Activated CD4-positive, alpha-beta T cell treated with anti-CD3 and anti-CD28 coated beads, Interleukin-2, amount 10 ng/mL, durations not matched to agents 24 days and 14 days (primary cell): ENCODE measurements at places on chromosomes 12 and 14.

- no peaks in the 10 kb centered on the region for H3K27me3 ChIP-seq
- H3K27ac ChIP-seq = no peak overlapping the region
- no peaks in the 10 kb centered on the region for H3K4me1 ChIP-seq
- H3K4me3 ChIP-seq = no peak overlapping the region
- H3K36me3 ChIP-seq = no peaks in the 10 kb centered on the region
These were observed 110.4 kb upstream of the NAV3 start for GRCh38 chr12:77720258-77720657.

- peak; percentile 85 for DNase-seq
- peaks cover 22% of the 10 kb centered on the region for H3K27me3 ChIP-seq
- peak within 1 kb of the TSS; percentile 77 for H3K27ac ChIP-seq
- peaks cover 6% of the 10 kb centered on the region for H3K36me3 ChIP-seq
- peaks cover 31% of the 10 kb centered on the region for H3K4me1 ChIP-seq
- peak within 1 kb of the TSS; percentile 82 for H3K4me3 ChIP-seq
These were observed at the start of gene LGALS3 for GRCh38 chr14:55129086-55129427. Gene LGALS3, plus strand, starts transcription at chr14:55129252. Its CDS starts 8,122 bp downstream, at chr14:55137374.

DNA sequence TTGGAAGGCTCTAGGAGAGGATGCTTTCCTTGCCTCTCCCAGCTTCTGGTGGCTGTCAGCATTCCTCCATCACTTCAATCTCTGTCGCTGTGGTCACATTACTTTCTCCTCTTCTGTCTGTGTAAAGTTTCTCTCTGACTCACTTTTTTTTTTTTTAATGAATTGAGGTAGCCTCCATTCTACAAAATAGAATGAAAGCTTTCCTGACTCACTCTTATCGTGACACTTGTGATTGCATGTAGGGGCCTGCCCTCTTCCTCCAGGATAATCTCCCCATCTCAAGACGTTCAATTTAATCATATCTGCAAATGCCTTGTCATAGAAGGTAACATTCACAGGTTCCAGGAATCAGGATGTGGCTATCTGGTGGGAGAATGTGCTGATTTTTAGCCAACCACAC, 153.5 kb upstream of the HMGA2 start:
- H3K36me3 ChIP-seq = no peaks in the 10 kb centered on the region
- H3K27me3 ChIP-seq = peaks cover 2% of the 10 kb centered on the region
- H3K4me3 ChIP-seq = no peak overlapping the region
- H3K27ac ChIP-seq = no peak overlapping the region
- H3K4me1 ChIP-seq = peaks cover 7% of the 10 kb centered on the region

- H3K27ac ChIP-seq = no peak overlapping the region
- peak overlapping the region; percentile 52 for H3K4me3 ChIP-seq
These were observed 6.0 kb downstream of the SIX6 start for GRCh38 chr14:60514741-60515491.

- no peak overlapping the region for H3K4me3 ChIP-seq
- H3K27ac ChIP-seq = no peak overlapping the region
- H3K4me1 ChIP-seq = no peaks in the 10 kb centered on the region
- H3K36me3 ChIP-seq = no peaks in the 10 kb centered on the region
- DNase-seq = no peak
These were observed 90.8 kb downstream of the NTF3 start for GRCh38 chr12:5522432-5523335.

- H3K4me3 ChIP-seq = no peak overlapping the region
- H3K27me3 ChIP-seq = no peaks in the 10 kb centered on the region
- H3K36me3 ChIP-seq = no peaks in the 10 kb centered on the region
- DNase-seq = no peak
- H3K4me1 ChIP-seq = no peaks in the 10 kb centered on the region
These were observed 956.4 kb upstream of the TMEM132C start for GRCh38 chr12:127310548-127310947.

DNA sequence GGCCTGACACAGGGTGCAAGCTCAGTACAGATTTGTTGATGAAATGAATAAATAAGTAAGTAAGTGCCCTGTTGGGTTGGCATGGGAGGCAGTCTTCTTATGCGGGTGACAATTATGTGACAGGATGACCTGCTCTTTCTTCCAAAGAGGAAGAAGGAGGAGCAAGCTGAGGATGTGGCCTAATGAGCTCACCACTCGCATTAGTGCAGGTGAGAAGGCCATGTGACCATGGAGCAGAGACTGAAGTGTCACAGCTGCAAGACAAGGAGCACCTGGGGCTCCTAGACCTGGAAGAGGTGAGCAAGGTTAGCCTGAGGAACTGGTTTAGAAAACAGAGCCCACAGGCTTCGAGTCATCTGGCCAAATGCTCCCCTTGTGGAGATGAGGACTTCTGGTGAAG, 34.9 kb downstream of the LRTM2 start:
- no peak overlapping the region for H3K27ac ChIP-seq
- peaks cover 2% of the 10 kb centered on the region for H3K4me1 ChIP-seq
- peaks cover 5% of the 10 kb centered on the region for H3K27me3 ChIP-seq
- DNase-seq = no peak
- no peaks in the 10 kb centered on the region for H3K36me3 ChIP-seq

DNA sequence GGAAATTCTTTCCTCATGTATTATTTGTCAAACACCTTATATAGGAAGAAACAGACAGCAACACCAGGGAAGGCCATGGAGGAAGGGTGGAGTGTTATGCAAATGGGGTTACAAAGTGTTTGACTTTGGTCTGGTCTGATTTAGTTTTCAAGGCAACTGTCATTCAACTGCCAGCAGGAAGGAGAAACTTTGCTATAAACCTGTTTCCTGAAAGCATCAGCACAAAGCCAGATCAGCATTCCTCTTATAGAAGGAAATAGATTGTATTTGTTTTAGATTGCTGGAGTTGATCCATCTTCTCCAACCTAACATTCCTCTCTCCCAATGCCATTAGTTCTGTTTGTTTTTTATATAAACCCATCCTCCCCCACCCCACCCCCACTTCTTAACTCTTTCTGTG, 65.7 kb downstream of the STAB2 start:
- H3K27me3 ChIP-seq = peaks cover 3% of the 10 kb centered on the region
- H3K4me3 ChIP-seq = no peak overlapping the region
- H3K27ac ChIP-seq = no peak overlapping the region
- DNase-seq = no peak

DNA sequence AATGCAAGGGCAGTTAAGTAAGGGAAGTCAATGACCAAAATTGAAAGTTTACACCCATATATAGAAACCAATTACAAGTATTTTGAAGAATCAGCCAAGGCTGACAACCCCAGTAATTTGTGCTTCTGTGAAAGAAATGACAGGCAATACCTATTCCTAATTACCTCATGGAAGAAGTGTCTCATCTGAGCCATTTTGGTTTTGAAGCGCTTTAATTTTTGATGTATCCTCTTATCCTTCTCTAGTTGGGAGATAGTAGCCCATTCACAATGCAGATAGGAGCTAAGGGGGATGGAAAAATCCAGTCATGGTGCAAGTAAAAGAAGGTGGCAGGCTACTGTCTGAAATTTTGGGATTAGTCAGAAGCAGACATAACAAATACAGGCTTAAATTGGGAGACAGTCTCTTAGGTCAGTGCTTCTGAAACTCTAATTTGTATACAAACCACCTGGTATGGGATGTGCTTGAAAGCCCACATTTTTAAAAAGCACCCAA, 30.4 kb upstream of the SUPT16H start:
- peak overlapping the region; percentile 11 for H3K4me3 ChIP-seq
- DNase-seq = no peak
- no peaks in the 10 kb centered on the region for H3K27me3 ChIP-seq
- H3K27ac ChIP-seq = peak overlapping the region; percentile 86
- peaks cover 14% of the 10 kb centered on the region for H3K4me1 ChIP-seq
- H3K36me3 ChIP-seq = peaks cover 67% of the 10 kb centered on the region

DNA sequence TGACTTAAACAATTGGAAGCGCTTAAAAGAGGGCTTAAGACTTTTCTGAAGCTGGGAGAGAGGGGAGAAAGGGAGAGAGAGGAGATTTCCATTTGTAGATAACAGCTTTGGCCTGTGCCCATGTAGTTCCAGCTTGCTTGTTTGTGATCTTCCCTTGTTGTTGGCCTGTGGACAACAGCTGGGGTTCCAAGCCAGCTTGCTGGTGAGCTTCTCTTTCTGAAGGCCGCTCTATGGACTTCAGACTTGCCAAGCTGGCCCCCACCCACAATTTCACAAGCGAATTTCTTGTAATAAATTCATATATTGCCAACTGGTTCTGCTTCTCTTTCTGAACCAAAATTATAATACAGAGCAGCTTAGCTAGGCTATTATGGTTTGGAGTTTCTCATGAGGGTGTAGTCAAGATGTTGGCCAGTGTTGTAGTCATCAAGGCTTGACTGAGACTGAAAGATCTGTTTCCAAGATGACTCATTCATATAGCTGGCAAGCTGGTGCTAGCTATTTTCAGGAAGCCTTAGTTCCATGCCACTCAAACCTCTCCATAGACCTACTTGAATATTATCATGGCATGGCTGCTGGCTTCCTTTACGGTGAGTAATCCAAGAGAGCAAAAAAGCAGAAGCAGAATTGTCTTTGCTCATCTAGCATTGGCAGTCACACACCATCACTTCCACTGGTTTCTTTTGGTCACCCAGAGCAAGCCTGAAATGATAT, 89.4 kb downstream of the ATP23 start:
- H3K4me3 ChIP-seq = no peak overlapping the region
- DNase-seq = no peak

GRCh38 chr12:58882826-58883225, 37.5 kb downstream of the LRIG3 start:
- H3K36me3 ChIP-seq = no peaks in the 10 kb centered on the region
- H3K27me3 ChIP-seq = no peaks in the 10 kb centered on the region
- no peak overlapping the region for H3K4me3 ChIP-seq
- DNase-seq = no peak
- no peak overlapping the region for H3K27ac ChIP-seq
- no peaks in the 10 kb centered on the region for H3K4me1 ChIP-seq

DNA sequence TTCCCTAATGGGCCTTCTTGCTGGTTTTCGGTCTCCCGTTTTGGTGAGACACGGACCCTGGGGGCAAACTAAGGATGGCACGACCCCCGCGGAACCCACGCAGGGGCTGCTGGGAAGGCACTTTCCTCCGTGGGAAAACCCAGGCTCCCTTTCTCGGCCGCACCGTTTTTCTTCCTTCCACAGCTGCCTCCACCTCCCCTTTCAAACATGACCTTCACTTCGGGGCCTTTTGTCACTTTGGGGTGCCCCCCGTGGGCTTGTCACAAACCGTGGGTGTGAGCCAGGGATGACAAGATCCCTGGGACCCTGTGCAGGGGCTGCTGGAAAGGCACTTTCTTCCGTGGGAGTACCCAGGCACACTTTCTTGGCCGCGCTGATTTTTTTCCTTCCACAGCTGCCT, 268.7 kb downstream of the ALG10 start:
- no peak for DNase-seq
- no peak overlapping the region for H3K4me3 ChIP-seq
- H3K4me1 ChIP-seq = no peaks in the 10 kb centered on the region
- no peaks in the 10 kb centered on the region for H3K27me3 ChIP-seq
- no peaks in the 10 kb centered on the region for H3K36me3 ChIP-seq
- H3K27ac ChIP-seq = no peak overlapping the region

DNA sequence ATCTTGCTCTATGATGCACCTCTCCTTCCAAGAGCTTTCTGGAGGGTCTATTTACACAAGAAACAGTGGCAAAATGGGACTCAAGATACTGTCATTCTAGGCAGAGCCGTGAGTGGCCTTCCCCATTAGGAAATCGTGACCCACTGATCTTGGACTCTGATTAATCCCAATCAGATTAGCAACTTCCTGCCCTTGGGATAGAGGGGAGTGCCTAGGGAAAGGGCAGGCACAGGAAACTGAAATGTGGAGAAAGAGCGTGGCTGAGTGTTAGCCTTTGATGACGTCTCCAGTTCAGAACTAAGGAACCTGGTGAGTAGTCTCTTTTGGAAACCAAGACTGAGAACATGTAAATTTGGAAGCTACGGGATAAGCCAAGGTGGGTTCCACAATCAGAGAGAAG, 76.1 kb downstream of the NUAK1 start:
- no peak overlapping the region for H3K27ac ChIP-seq
- H3K36me3 ChIP-seq = no peaks in the 10 kb centered on the region
- H3K4me1 ChIP-seq = no peaks in the 10 kb centered on the region
- H3K4me3 ChIP-seq = no peak overlapping the region
- peaks cover 4% of the 10 kb centered on the region for H3K27me3 ChIP-seq

GRCh38 chr14:75496755-75497154, 25.5 kb upstream of the BATF start:
- H3K4me3 ChIP-seq = peak overlapping the region; percentile 76
- no peak for DNase-seq
- H3K4me1 ChIP-seq = peaks cover 48% of the 10 kb centered on the region
- H3K27ac ChIP-seq = peak overlapping the region; percentile 90

DNA sequence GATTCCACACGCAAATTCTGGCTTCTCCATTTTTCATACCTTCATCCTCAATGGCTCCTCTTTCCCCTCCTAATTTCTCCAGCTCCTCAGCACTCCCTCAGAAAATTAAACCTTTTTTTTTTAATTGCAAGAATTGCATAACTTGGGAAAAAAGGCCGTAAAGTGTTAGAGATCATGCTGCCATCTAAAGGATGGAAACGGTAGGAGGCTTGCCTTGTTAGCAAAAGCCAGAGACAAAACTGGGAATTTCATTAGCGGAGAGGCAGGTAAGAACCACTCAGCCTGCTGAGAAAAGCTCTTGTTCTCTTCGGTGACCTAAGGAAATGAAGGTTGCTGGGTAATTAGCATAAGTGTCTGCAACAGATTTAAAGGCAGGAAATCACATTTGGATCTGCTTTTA, 204.3 kb downstream of the AEBP2 start:
- no peaks in the 10 kb centered on the region for H3K27me3 ChIP-seq
- H3K27ac ChIP-seq = no peak overlapping the region
- no peak overlapping the region for H3K4me3 ChIP-seq
- DNase-seq = no peak

DNA sequence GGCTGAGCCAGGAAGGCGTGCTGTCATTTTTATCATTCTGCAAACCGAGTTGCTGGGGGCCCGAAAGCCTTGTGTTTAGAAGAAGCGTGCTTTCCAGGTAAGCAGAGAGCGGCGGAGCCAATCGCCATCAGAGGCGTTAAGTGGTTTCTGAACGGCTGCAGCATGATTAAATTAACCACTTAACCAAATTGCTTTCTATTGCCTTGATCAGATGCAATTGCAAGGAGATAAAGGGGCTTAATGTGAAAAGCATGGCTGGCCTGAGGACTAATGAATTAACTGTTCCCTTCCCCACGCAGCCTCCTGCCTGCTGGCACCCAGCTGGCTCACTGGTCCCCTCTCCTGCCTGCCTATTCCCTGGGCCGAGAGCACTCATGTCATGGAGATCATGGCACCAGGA, 36.6 kb upstream of the CHGA start:
- H3K27me3 ChIP-seq = peaks cover 16% of the 10 kb centered on the region
- no peak overlapping the region for H3K4me3 ChIP-seq
- H3K36me3 ChIP-seq = no peaks in the 10 kb centered on the region
- no peak overlapping the region for H3K27ac ChIP-seq

DNA sequence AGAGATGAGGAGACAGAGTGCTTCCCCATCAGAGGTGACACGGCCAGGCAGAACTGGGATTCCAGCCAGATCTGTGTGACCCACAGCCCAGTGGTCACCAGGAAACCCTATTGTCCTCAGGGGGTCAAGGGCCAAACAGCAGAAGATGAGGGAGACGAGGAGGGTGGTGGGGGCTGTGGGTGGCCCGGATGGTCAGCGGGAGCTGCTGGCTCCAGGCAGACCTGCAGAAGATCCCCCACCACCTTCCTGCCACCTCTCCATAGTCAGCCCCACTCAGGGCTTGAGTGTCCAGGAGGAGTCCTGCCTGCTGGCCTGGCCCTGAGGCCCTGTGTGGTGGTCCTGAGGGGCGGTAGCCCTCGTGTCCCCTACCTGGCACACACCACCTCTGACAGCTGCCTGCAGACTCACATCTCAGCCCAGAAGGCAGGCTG, 136.8 kb downstream of the CALM1 start:
- no peak overlapping the region for H3K27ac ChIP-seq
- peaks cover 3% of the 10 kb centered on the region for H3K4me1 ChIP-seq
- DNase-seq = no peak
- no peak overlapping the region for H3K4me3 ChIP-seq
